ENCODE measurements at places on chromosomes 16 and 17.

DNA sequence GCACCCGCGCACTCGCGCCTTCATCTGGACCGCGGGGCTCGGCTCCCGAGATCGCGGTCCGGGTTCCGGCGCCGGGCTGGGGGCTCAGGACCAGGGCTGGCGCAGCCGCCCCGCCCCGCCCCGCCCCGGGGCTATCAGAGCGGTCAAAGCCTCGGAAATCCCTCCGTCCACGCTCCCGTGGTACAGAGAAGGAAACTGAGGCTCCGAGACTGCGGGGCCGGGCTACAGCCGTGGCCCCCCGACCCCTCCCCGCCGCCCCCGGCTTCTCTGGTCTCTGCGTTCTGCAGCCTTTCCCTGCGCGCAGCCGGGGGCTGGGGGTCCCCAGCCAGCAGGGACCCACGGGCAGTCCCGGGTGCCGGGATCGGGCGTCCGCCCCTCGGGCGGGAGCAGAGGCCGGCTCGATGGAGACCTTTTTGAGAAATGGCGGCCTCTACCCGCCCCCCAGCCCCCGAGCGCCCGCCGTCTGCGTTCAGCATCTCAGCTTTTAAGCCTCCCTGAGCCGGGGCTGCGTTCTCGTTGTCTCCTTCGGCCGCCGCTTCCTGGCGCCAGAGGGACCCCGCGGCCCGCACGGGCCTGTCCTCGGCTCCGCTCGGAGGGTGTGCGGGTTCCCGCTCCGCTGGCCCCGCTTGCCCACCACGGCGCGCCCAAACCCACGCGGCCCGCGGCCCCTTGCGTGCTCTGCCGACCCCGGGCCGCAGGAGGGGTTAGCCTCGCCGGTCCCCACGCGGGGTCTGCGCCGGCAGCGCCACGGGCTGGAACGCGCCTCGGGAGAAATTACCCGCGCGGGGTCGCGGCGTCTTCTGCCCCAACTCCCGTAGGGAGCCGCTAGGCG, 1.5 kb upstream of the NPTX1 start:
- DNase-seq: peak; percentile 81

DNA sequence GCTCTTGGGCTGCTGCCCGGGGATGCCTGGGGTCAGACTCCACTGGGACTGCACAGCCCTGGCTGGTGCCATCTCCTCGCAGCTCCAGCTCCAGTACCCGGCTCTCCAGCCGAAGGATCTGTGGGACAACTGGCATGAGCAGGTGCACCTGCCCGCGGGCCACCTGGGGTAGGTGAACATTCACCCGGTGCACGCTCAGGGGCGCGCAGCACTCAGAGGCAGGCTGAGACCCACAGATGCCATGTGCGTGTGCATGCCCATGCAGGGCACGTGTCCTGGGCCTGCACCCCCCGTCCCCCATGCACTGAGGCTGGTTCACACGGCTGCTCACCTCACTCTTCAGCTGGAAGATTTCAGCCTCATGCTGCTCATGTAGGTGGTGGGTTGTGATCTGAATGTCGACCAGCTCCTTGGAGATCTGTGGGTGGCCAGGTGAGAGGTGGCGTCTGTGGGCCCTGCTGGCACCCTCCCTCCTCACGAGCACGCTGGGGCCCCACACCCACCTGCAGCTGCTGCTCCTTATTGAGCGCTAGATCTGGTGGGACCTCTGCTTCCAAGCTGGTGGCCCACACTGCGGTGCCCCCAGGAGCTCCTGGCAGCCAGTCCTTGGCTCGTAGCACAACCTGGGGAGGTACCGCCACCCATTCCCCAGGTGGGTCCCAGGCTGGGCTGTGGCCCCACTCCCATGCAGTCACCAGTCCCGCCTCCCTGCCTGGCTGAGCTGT, 618 bp downstream of the CCDC78 start:
- DNase-seq: no peak

DNA sequence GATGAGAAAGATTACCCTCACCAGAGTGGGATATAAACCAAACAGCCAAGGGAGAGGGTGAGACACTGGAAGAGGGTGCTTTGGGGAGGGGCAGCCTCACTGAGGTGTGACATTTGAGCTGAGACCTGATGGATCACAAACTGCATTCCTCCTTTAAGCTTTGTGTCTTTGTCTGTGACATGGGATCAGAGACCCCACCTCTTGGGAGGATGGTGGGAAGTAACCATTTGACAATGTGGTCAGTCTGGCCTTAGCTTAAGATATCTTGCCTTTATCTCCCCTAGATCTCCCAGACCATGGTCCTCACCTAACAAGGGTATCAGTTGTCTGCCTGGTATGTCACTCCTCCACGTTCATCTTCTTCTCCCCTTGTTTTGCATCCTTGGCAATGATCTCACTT, 163.4 kb downstream of the SHISA9 start:
- no peak for DNase-seq

GRCh38 chr16:66549284-66550131, at the start of gene TK2:
Gene TK2 (minus strand): TSS chr16:66550122. CDS start chr16:66550061, 61 bp downstream.
- peak; percentile 67 for DNase-seq

DNA sequence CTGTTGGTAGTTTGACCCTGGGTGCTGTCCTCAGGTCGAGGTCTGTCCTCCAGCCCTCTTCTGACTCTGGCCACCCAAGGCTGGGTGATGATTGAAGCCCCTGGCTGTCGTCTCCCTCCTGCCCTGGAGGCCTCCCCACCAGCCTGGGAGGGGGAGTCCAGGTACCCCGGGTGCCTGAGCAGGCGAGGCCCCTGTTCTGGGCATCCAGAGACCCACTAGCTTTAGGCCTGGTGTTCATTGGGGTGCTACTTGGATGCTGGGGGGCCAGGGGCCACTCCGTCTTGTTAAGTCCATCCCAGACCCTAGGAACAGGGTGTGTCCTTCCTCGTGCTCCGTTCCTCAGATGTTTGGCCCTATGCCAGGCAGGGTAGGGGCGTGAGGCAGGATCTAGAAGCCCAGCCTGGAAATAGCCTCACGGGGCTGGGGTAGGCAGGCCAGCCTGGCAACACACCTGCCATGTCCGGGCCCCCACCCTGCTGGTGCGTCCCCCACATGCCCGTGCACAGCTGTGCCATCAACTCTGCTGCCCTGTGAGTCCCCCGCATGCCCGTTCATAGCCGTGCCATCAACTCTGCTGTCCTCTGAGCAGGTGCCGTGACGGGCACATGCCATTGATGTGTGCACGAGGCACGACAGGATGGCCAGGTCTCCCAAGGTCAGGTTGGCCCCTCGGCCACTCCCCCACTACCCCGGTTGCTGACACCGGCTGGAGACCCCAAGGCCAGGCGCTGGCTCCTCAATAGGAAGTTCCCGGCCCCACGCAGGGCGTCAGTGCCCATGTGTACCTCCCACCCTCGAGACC, 36.9 kb downstream of the GINS2 start:
- DNase-seq: peak; percentile 60

GRCh38 chr17:55492781-55493341, 18.4 kb downstream of the SMIM36 start:
- DNase-seq: no peak

DNA sequence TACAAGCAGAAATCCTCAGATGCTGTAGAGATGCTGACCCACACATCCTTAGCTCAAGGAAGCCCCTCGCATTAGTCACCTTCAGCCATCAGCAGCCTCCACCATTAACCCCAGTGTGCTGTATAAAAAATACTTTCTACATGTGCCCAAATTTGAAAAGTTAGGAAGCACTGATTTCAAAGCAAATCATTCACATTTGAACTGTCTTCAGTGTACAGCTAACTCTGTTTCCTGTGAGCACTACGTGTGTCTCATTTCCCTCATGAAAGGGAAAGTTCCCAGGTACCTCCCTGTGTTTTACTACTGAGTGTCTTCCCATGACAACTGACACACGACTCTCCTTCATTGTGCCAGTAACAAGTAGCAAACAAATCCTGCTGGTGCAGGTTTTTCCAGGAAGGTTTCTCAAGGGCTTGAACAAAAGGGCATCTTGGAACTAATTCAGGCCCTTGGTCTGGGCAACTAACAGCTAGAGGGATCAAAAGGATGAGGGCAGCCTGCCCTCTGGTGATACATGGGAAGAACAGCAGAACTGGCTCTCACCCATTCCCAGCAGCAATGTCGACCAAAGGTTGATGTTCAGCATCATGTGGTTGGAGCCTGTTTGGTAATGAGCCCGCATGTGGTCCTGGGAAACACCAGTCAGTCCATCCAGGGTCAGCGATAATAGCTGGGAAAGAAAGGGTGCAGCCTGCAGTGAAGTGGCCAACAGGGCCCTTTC, 4.0 kb downstream of the SLC35B1 start:
- peak; percentile 30 for DNase-seq

DNA sequence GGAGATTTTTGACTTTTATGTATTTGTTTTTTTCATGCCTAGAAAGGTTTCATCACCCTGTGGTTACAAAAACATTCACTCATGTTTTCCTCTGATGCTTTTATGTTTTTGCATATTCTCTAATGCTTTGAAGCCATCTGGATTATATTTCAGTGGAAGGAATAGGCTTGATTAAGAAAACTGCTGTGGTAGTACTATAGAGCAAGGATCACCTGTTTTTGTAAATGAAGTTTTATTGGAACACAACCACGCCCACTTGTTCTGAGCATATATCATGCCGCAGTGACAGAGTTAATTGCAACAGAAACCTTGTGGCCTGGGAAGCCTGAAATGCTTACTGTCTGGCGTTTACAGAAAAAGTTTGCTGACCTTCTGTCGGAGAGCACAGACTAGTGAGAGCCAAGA, 11.5 kb downstream of the COX10 start:
- DNase-seq: no peak

GRCh38 chr17:82094931-82095776, 2.9 kb downstream of the FASN start:
- DNase-seq: peak; percentile 13

- no peak for DNase-seq
These were observed 20.7 kb upstream of the GSG1L start for GRCh38 chr16:28084209-28084608.

DNA sequence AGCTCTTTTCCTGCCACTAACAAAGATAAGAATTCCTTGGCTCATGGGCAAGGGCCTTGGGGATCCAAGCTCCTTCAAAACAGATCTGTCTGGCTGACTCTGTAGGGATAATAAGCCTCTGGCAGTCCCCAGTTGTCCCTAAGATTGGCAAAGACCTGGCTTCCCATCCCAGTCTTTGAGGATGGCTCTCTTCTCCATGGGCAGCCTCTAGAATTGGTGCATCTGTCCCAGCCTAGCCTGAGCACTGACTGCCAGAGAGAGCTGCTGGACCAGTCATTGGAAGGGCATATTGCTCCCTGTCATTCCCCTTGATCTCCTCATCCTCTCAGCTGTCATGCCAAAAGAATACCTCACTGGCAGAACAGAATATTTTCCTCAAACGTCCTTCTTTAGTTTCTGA, 13.2 kb upstream of the CUEDC1 start:
- DNase-seq: no peak

GRCh38 chr17:38403491-38403890, 24.8 kb upstream of the ARHGAP23 start:
- DNase-seq: no peak

DNA sequence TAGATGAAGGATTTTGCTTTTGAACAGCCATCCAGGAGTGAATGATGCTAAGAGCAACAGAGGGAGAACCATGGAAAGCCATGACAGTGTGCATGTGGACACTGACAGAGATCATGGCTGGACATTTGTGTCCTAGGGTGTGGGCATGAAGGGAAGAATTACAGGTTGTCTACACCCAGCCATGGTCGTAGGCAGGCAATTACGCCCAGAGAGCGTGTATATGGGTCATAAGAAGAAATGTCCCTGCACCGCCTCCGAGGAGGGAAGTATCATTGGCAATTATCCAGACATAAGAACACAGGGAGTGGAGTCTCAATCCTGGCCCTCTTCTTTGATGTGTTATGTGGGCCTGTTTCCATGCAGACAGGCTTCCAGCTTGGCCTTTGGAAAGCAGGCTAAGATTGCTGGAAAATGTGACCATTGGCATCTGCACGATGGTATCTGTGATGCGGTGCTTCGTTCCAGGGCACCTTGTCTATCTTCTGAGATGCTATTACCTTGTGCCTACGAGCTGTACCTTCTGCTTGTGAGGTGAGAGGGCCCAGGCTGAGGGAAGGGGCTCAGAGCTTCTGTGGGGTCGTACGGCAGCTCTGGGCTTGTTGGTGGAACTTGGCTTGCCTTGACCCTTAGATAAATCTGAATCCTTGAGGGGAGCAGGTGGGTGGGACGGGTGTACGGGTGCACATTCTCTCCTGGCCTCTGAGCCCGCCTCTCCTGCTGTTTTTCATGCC, 19.8 kb downstream of the RGS9 start:
- DNase-seq: no peak

- DNase-seq: no peak
These were observed 10.5 kb upstream of the KRT38 start for GRCh38 chr17:41451154-41451728.
